Activated T-cell treated with anti-CD3 and anti-CD28 coated beads, Interleukin-2, amount 50 U/mL, for 4 hours (primary cell): ENCODE measurements at places on chromosomes 12 and 14. TPM values are rescaled to one million over a fixed set of nuclear protein-coding genes. Genes with fewer than 3 reads are reported as not detected.

GRCh38 chr12:51896236-51896635 is 8.3 kb downstream of the ANKRD33 start:
- no peak for DNase-seq

GRCh38 chr12:66352899-66353298 is 50.6 kb downstream of the HELB start:
- DNase-seq, result no peak

- DNase-seq, result no peak
Measured at GRCh38 chr12:78403681-78404080, 460.9 kb upstream of the SYT1 start.

Gene KICS2
- 12.2 TPM for total RNA-seq
